ENCODE measurements at places on chromosomes 2 and 18. TPM values are rescaled to one million over a fixed set of nuclear protein-coding genes. Genes with fewer than 3 reads are reported as not detected.

DNA sequence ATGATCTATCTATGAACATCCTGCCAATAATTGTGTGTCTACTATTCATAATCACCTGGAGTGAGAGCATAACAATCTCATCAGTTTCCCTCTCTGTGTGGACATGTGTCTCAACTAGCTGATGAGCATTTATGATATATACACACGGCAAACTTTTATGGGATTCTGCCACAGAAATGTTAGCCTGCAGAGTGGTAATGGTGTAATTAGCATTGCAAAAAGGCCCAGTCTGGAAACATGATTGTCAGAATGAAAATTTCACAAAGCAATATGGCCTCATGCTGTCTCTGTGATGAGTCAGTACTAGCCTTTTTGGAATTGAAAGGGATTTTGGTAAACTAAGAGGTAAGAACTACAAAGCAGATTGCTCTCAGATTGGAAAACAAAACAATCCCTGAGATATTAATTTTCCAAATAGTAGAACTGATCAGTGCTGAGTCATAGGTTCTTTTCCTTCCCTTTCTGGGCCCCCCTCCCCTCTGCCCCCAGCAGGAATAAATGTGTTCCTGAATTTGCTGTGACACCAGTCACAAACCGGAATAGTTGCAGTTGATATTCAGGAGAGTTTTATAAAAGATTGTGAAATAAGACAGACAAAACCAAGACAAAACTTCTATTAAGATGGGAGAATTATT lies 189.2 kb downstream of the OSR1 start:
- no peak for DNase-seq

- DNase-seq: no peak
Observed at GRCh38 chr18:63348508-63349136, 18.4 kb downstream of the KDSR start.

The PDCD1 gene
- 0.10 TPM for total RNA-seq

GRCh38 chr2:113896791-113897190 lies 6.9 kb downstream of the ACTR3 start:
- DNase-seq: peak; percentile 30

The MYCN gene
- total RNA-seq: 15.6 TPM

The CNNM3 gene
- total RNA-seq: 6.3 TPM

GRCh38 chr2:227293531-227293930 lies 31.5 kb upstream of the MFF start:
- no peak for DNase-seq

The RBBP8 gene
- total RNA-seq: 61.2 TPM

GRCh38 chr2:222427646-222428301 lies 3.4 kb downstream of the SGPP2 start:
- DNase-seq: no peak

The CHAC2 gene
- 1.4 TPM for total RNA-seq

The RESP18 gene
- total RNA-seq: not detected

DNA sequence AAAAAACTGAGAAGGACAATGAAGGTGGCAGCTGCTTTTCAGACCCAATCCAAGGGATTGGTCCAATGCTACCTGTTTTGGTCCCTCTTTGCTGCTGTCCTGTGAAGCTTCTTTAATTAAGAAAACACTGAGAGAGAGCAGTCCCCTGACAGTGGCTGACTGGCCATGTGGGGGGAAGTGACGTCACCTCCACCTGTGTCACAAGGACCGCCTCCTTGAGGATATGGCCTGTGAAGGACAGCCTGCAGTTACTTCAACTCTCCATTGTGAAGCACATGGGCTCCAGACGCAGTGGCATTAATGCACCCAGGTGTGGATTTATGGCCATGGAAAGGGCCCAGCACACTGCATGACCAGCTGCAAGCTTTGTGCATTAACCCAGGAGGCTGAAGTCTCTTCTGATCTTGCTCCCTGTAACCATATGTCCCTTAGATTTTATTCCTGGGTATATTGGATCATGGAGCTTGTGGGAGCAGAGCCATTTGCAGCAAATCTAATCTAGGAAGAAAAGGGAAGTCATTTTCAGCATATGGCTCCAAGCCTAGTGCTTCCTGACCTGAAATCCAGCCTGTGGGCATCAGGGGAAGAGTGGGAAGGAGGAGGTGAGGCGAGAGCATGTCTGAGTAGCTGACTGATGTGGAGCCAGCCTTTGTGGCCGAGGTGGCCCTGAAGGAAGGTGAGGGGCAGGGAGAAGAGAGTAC lies 32.2 kb downstream of the KIF5C start:
- DNase-seq: no peak

GRCh38 chr18:37457753-37458152 lies 107.8 kb downstream of the CELF4 start:
- DNase-seq: no peak

GRCh38 chr2:13996527-13996926 lies 636.0 kb upstream of the LRATD1 start:
- no peak for DNase-seq

DNA sequence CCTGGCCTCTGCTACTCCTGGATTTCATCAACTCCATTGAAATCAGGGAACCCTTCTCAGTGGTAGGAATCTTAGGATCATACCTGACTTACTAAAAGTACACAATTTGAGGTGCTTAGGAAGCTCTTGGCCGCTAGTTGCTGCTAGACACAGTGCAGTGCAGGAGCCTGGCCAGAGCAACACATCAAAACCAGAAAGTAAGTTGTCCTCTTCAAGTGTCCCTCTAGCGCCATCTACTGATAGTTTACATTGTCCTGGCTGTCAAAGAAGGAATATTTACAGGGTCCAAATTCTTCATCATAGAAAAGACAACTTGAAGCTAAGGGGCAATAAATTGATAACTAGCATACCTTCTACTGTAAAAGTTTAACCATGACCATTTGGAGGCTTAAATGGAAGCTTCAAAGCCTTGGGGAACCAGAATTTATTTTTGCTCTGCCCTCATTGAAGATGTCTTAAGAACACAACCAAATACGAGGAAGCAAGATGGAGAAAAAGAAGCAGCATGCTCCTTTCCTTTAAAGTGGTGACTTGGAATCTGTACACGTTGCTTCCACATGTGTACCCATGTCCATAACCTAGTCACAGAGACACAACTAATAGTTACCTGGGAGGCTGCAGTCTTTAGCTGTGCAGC lies 889.1 kb upstream of the GCFC2 start:
- DNase-seq: peak; percentile 62

DNA sequence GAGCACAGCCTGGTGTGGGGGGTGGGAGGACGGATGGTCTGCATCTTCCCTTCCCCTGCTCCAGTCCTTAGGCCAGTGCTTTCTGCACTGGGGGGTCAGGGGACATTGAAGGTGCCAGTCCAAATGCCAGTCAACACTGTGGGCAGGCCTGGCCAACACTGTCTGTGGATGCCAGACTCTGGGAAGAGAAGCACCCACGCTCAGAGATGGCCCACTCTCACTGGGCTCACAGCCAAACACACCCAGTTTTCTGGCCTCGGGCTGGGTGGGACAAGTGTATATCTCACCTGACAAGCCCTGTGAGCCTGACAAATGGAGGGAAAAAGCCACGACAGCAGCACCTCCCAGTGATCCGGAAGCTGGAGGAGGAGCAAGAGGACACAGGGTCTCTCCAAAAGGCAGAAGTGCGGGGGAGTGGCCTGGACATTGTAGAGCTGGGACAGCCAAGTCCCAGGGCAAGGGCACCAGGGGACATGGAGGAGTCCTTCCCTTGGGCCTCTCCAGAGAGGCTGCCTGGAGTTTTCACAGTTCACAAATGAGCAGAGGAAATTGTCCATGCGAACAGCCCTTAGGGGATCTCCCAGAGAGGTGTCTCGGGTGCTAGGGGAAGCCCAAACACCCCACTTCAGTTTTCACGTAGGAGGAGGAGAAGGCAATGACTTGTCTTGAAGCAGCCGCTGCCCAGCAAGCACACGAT lies 79.3 kb downstream of the SDC1 start:
- no peak for DNase-seq

DNA sequence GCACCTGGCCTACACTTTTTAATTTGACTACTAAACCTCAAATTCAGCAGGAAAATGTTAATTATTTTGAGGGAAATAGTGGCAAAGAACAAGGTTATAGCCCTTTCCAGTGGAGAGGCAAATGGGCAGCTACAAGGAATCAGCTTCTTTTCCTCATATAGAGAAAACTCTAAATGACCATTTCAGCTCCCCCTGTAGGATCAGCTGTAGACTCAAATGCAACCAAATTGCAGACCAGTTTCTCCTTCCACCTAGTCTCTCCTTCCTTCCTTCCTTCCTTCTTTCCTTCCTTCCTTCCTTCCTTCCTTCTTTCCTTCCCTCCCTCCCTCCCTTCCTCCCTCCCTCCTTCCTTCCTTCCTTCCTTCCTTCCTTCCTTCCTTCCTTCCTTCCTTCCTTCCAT lies 158.2 kb downstream of the ZEB2 start:
- DNase-seq: no peak

The GKN1 gene
- total RNA-seq: not detected

DNA sequence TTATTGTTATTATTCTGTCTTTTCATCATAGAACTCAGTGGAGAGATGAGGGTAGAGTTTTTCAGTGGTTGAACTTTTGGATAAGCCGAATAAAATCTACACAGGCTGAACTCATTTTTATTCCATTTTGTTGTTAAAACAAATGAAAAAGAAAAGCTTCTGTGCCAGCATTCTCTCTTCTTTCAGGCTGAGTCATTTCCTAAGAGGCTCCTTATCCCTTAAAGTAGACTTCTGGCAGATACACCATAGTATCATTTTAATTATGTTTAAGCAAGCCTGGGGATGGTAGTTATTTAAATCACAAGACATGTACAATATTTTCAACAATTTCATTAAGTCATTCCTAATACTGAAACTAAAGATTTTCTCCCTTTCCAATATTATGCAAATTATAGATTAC lies 1364.0 kb upstream of the NRXN1 start:
- DNase-seq: peak; percentile 57

- DNase-seq: no peak
Observed at GRCh38 chr2:233422649-233423551, 68.6 kb downstream of the DGKD start.

- DNase-seq: peak; percentile 89
Observed at GRCh38 chr2:236790963-236791362, 221.3 kb downstream of the ACKR3 start.

DNA sequence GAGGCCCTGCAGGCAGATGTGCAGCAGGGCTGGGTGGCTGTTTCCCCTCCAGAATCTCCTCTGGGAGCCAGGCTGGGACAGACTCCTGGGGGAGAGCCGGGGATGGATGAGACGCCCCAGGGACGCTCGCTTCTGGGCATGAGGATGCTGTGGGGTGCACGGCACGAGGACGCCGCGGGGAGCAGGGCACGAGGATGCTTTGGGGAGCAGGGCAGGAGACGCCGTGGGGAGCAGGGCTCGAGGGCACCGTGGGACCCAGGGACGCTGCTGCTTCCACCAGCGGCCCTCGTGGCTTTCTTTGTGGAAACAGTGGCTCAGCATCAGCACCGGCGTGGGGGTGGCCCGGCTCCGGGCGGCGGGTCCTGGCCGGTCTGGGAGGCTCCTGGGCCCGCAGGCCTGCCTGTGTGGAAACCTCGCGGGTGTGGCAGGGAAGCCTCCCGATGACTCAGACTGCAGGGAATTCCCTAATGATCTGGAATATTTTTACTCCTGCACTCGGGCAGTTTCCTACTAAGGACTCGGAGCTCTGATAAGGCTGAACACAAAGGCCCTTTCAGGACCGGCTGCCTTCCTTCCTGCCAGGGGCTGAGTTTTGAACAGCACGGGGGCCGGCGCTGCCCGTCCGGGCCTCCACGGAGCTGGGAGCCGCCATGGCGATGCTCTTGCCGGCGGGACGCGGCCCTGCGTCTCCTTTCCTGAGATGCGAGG lies 62.6 kb downstream of the NFATC1 start:
- DNase-seq: peak; percentile 63

DNA sequence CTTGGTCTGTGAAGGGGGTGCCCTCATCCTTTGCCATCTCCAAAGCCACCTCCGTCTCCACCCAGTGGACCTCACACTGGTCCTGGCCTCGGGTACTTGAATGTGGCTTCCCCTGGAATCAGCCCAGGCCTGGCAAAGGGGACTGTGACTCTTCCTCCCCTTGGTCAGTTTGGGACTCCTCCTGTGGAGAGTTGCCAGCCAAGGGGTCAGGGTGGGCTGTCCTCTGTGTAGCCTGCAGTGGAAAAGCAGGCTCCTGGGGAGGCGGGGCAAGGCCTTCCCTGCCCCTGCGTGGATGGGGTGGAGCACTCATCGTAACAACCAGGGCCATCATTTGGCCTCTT lies 59.8 kb downstream of the INHBB start:
- DNase-seq: no peak

DNA sequence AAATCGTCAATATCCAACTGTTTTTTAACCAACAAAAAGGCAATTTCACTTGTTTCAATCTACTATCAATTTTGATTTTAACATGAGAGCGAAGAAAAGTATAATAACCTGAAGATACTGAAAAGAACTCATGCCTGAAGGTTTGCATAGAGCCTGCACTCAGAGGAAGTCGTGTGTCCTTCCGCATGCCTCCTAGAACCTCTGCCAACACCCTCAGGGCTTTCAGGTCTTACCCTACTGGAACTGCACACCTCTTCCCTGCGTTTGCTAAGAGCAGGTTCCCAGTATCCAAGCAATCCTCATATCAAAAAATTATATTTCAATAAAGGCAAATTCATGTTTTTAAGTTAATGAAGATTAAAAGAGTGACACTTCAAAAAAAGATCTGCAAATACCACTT lies 74.7 kb downstream of the PIAS2 start:
- DNase-seq: no peak

GRCh38 chr2:158761621-158762020 lies 33.5 kb upstream of the DAPL1 start:
- no peak for DNase-seq

The C2orf78 gene
- not detected for total RNA-seq

GRCh38 chr2:174963437-174964400 lies 41.5 kb downstream of the CHN1 start:
- DNase-seq: no peak

DNA sequence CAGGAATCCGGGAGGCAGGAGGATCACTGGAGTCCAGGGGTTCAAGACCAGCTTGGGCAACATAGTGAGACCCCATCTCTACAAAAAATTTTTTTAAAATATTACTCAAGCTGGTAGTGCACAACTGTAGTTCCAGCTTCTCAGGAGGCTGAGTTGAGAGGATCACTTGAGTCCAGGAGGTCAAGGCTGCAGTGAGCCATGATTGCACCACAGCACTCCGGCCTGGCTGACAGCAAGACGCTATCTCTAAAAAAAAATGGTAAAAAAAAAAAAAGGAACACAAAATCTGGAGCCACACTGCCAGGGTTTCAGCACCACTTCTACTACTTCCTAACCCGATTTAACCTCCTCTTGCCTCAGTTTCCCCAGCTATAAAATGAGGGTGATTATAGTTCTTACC lies 57.0 kb downstream of the STEAP3 start:
- DNase-seq: no peak

- no peak for DNase-seq
Observed at GRCh38 chr2:102082571-102083392, 59.8 kb upstream of the IL1R1 start.

DNA sequence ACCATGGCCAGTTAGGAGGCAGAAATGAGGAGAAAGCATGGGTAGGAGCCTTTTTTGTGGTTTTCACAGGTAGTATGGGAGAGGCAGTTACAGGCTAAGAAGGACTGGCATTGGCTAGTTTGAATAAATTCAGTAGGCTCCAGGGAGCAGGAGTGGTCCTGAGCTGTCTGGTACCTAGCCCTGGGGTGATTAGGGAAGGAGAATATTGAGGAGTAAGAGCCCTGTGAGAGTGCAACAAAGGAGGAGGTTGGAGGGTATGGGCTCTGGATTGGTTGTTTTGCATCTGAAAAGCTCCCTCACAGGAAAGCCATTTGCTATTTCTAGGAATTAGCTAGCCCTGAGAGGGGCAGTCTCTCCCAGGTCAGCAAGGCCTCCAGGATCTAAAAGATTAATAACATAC lies 13.3 kb upstream of the TCF7L1 start:
- no peak for DNase-seq

- DNase-seq: peak; percentile 11
Observed at GRCh38 chr2:32008805-32009515, 1.8 kb downstream of the MEMO1 start.

GRCh38 chr18:6039055-6039454 lies 143.7 kb upstream of the TMEM200C start:
- no peak for DNase-seq
